ENCODE measurements at places on chromosomes 6 and 20.

- no peak for DNase-seq
Measured at GRCh38 chr6:167678102-167679101, 148.3 kb upstream of the AFDN start.

DNA sequence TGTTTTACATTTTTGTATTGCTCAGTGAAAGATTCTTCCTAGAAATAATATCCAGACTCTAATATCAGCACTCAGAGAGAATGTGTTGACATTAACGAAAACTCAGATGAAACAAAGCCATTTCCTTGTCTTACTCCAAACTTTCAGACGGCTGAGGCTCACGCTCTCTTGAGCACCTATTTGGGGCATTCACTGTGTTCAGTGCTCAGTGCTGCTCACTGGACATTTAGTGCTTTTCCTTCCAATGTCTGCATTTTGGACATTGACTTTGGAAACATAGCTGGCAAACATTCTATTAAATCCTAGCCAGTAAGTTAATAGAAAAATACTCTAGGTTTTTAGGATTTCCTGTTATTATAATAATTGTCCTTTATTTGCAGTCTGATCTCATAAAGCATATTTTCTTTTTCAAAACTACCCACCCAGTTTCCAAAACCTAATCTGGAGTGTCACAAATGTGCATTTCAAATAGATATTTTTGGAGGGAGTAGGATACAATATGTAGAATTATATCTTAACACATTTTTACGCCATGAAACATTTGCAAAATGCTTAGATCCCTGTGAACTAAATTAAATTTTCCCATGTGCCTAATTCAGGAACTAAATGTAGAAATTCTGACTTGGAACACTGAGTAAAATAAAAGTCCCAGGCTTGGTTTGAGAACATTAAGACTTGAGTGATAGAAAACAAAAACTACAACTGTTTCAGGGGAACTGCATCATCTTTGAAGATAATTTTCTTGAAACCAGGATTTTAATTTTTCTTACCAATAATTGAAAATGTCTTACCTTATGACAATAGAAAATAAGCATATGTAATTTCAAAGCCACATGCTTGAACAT is 91.7 kb upstream of the B3GAT2 start:
- DNase-seq = no peak

- DNase-seq = no peak
Measured at GRCh38 chr20:50532221-50532620, 22.0 kb downstream of the PTPN1 start.

GRCh38 chr20:32421290-32421689 is 63.2 kb downstream of the ASXL1 start:
- DNase-seq = no peak

- no peak for DNase-seq
Measured at GRCh38 chr20:32727683-32728082, 15.6 kb downstream of the COMMD7 start.

- DNase-seq = no peak
Measured at GRCh38 chr6:71289802-71290175, 1.2 kb downstream of the OGFRL1 start.

- DNase-seq = no peak
Measured at GRCh38 chr20:22815603-22816315, 219.4 kb upstream of the SSTR4 start.

DNA sequence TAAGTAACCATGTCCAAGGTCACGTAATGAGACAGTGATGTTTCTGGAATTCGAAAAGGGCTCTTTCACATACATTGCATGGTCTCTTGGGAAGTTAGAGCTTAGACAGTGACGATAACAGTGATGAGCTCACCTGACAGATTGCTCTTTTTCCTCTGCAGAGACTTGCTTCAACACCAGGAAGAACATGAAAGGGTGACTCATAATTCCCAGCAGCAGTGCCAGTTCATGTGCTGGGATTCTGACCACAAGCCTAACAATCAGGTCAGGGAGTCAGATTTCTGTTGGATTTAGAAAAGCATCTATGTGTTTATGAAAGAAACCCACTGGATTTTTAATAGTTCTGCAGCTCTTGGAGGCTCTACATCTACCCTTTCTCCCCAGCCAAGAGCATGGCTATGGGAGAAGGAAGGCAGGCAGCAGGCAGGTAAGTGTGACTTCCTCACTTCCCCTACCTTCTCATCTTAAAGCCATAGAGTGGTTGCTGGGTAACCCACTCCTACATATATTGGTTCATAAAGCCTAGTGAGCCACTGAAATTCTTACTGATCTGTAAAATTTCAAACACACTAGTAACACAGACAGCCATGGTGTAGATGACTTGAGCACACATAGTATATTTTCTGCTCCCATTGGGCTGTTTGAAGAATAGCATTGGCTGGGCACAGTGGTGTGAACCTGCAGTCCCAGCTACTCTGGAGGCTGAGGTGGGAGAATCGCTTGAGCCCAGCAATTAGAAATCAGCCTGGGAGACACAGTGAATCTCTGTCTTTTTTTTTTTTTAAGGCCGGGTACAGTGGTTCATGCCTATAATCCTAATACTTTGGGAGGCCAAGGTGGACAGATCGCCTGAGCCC is 44.4 kb upstream of the LOC128125822 start:
- no peak for DNase-seq

- DNase-seq = no peak
Measured at GRCh38 chr20:22691369-22692118, 107.2 kb upstream of the FOXA2 start.

DNA sequence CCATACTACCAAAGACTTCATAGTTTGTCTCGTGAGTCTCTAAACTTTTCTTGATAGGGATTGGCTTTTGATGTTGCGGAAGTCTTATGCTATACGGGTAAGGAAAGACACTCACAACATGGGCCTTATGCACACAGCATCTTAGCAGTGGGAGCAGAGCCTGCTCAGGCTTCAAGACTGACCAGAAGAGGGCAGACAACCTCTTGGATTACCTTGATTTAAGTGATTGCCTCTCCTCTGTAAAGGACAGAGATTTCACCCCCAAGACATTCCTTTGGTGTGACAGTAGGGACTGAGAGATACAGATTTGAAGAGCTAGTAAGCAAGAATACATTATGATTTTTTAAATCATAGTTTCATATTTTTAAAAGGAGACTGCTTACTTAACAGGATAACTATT is 71.0 kb upstream of the SAMD3 start:
- no peak for DNase-seq

- no peak for DNase-seq
Measured at GRCh38 chr20:59221707-59222252, 58.2 kb downstream of the ZNF831 start.

- no peak for DNase-seq
Measured at GRCh38 chr6:33439956-33440648, 14.3 kb upstream of the ZBTB9 start.

- DNase-seq = no peak
Measured at GRCh38 chr6:88298066-88298845, 132.1 kb upstream of the CNR1 start.

GRCh38 chr20:24040896-24041459 is 52.4 kb upstream of the GGTLC1 start:
- DNase-seq = no peak

DNA sequence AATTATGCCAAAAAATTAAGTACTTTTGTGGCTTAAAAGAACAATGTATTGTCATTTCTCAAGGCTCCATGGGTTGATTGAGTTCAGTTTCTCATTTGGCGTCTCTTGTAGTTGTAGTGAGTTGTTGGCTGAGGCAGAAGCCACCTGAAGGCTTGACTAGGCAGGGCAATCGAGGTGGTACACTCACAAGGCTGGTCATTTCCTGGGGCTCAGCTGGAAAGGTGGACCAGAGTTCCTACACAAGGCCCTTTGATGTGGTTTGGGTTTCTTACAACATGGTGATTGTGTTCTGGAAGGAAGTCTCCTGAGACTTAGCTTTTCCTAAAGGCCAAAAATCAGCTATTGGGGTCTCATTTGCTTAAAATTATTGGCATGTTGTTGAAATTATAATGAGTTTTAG is 22.6 kb downstream of the MAS1 start:
- DNase-seq = no peak

DNA sequence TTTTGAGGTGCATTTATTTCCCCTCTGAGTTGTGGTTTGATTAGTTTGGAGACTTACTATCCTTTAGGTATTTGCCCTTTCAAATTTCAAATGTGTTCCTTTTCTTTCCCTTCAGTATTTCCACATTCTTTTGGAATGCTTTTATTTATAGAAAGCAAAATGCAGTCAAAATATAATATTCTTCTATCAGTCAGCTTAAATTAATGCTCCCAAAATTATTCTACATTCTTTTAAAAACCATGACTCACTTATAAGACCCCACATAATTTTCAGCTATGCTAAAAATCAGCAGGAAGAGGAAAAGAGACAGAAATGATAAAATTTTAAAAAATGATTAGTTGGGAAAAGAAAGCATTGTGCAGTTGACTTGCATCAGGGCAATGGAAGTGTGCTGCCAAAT is 180.0 kb upstream of the SMLR1 start:
- DNase-seq = no peak

- no peak for DNase-seq
Measured at GRCh38 chr20:50253101-50253500, 62.5 kb downstream of the CEBPB start.

DNA sequence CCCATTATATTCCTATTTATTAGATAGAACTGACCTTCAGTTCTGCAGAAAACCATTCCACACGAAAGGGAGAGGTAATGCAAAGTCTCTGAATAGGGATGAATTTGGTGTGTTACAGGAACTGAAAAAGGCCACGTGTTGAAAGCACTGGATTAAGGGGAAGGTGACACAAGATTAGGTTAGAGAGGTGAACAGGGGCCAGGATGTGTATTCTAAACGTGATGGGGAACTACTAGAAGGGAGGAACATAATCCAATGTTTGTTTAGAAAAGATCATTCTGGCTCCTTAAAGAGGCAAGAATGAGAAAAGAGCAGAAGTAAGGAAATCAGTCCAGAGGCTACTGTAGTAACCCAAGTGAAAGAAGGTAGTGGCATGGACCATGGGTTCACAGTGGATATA is 6.3 kb upstream of the ZKSCAN8 start:
- DNase-seq = no peak

DNA sequence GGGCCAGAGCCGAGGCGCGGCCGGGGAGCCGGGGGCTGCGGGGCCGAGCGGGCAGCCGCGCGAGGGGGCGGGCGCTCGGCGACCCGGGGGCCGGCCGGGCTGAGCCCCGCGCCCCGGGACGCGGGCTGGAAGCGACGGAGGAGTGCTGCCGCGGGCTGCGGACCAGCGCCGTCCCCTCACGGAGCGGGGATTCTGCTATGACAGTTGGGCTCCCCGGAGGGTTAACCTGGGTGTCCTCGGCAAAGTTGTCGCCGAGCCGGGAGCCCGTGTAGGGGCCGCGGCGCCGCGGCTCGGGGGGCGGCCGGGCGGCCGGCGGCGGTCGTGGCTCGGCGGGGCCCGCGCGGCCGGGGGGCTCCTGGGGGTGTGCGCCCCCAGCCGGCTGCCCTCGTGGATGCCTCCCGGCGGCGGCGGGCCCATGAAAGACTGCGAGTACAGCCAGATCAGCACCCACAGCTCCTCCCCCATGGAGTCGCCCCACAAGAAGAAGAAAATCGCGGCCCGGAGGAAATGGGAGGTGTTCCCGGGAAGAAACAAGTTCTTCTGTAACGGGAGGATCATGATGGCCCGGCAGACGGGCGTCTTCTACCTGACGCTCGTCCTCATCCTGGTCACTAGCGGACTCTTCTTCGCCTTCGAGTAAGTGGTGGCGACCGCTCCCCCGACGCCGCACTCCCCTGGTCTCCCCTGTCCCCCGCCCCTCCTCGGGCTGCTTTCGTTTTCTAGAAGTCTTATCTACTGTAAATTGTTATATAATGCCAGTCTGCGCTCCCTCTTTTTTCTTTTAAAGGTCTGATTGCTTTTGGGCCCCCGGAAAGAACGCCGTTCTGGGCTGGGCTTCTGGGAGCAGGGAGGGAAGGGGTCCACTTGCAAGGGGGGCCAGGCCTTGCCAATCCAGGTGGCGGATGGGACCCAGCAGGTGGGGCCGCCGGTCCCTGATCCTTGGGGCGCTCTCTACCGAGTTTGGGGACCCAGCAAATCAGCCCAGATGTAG is 936 bp downstream of the ZDHHC14 start:
- DNase-seq = peak; percentile 21

- no peak for DNase-seq
Measured at GRCh38 chr20:59033616-59034165, 1.6 kb upstream of the ATP5F1E start.

GRCh38 chr6:146542881-146543210 is 787 bp upstream of the RAB32 start:
- DNase-seq = no peak

- DNase-seq = no peak
Measured at GRCh38 chr6:64334636-64335035, 699.0 kb downstream of the PHF3 start.

DNA sequence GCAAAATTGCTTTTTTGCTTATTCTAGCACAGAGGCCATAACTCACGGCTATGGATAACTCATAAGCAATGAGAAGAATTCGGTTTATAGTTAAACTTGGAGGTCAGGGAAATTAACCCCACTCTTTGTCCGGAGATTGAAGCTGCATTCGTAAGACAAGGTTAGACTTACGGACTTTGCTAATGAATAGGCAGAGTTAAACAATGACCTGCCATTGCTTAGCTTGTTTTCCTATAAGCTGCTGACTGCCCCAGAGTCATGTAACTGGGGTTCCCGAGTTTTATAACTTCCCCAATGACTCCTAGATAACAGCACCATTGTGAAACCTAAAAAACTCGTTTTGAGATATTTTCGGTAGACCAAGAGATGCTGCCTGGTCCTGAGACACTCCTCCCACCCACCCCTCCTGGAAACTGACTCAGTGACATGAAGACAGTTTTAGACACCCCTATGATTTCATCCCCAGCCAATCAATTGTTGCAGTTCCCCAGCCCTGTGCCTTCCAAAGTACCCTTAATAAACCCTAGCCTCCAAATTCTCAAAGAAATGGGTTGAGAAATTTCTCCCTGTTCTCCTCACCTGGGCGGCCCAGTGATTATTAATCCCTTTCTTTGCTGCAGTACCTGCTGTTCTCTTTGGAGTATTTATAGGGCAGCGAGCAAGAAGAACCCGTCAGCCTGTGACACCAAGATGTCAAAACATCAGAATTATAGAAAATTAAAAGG is 33.1 kb upstream of the MCUR1 start:
- DNase-seq = no peak

DNA sequence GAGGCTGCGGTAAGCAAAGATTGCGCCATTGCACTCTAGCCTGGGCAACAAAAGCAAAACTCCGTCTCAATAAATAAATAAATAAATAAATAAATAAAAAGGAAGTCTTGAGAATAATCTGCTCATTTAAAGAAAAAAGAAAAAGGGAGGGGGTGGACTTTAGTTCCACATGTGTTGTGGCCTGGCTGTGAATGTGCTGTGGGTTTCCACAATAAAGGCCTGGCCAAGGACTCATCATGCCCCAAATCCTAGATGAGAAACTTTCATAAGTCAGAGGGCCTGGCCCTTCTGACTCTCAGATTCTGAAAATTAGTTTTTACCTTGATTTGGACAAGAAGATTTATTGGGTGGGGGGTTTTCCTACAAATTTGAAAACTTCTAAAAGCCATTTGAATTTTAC is 48.4 kb downstream of the RIOK1 start:
- DNase-seq = no peak

- no peak for DNase-seq
Measured at GRCh38 chr6:38118791-38119365, 299.4 kb downstream of the ZFAND3 start.

Data from activated CD4-positive, CD25-positive, alpha-beta regulatory T cell (primary cell).